Sigmoid colon (tissue), 7 donors: ENCODE measurements at places on chromosomes 12 and 14. TPM values are rescaled to one million over a fixed set of nuclear protein-coding genes. Genes with fewer than 3 reads are reported as not detected.

- H3K4me3 ChIP-seq: no peak overlapping the region
- no peak overlapping the region for H3K27ac ChIP-seq
- no peaks in the 10 kb centered on the region for H3K4me1 ChIP-seq
- H3K36me3 ChIP-seq: no peaks in the 10 kb centered on the region
- no peak for DNase-seq
These were observed 3.5 kb downstream of the TMEM119 start for GRCh38 chr12:108594323-108594903.

DNA sequence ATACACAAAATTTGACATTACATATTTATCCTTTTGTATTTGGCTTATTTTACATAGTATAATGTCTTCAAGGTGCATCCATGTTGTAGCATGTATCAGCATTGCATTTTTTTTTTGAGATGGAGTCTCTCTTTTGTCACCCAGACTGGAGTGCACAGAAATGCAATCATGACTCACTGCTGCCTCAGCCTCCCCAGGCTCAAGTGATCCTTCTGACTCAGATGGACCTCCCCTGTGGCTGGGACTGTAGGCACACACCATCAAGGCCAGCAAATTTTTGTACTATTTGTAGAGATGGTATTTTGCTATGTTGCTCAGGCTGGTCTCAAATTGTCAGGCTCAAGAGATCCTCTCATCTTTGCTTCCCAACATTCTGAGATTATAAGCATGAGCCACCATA is 214.4 kb upstream of the ALG10B start:
- no peak for DNase-seq
- no peaks in the 10 kb centered on the region for H3K27me3 ChIP-seq
- H3K4me3 ChIP-seq: no peak overlapping the region
- no peaks in the 10 kb centered on the region for H3K4me1 ChIP-seq
- no peak overlapping the region for H3K27ac ChIP-seq
- no peaks in the 10 kb centered on the region for H3K36me3 ChIP-seq

DNA sequence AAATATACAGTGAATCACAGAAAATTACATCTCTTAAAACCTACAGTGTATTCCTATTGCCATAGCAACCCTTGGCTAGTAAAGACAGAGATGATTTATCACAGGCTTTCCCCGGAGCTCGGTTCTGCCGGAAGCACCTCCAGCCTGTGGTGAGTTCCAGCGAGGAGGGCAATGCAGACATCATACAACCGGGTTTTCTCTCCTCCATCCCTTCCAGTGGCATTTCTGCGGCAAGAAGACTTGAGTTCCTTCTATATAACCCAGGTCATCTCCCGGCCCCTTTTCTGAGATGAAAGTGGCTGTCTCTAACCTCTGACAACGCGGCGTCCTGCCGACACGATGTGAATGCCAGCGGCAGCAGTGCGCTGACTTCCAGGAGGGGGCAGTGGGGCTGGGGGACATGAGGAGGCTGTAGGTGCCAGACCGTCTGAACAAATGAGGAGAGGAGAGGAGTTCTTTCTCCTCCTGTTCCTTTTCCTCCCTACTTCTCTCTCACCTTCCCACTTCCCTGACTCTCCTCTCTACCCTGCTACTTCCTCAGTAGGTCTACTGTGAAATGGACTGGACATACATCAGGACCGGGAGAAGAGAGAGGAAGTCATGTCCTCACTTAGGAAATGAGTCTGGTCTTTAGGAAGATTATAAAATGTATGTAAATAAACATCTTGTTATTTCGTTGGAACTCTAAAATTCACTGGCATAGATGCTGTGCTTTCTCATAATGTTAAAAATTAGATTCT is 68.6 kb upstream of the MAX start:
- no peak overlapping the region for H3K4me3 ChIP-seq
- H3K27ac ChIP-seq: no peak overlapping the region
- H3K27me3 ChIP-seq: no peaks in the 10 kb centered on the region
- DNase-seq: no peak
- no peaks in the 10 kb centered on the region for H3K4me1 ChIP-seq
- no peaks in the 10 kb centered on the region for H3K36me3 ChIP-seq

OTX2 gene
- not detected for polyA plus RNA-seq

- H3K27ac ChIP-seq: no peak overlapping the region
- no peak overlapping the region for H3K4me3 ChIP-seq
- no peaks in the 10 kb centered on the region for H3K27me3 ChIP-seq
- peaks cover 10% of the 10 kb centered on the region for H3K4me1 ChIP-seq
- H3K36me3 ChIP-seq: no peaks in the 10 kb centered on the region
These were observed 35.8 kb downstream of the CDKL1 start for GRCh38 chr14:50360851-50361250.

DNA sequence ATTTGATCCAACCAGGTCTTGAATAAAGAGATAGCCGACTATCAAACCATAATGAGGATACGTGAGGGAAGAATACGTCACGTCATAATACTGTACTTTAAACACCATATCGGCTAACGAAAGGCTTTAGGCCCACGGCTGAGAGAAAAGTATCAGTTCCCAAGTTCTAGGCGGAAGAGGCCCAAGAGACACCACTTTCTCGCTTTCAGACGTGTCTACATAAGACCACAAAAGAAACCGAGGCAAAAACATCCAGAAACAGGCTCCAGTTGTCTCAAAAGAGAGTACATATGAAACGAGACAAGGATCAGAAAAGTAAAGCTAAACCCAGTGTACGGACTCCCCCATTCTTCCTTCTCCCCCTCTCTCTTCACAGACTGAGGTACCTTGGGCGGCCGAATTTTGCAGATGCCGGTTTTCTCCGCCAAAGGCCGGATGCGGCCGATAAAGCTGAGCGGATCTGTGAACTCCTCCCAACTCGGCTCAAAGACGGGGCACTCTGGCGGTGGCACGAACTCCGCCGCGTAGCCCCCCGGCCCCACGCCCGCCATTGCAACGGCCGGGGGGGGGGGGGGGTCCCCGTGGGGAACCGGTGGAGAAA is 479 bp downstream of the KDM5A start:
- peaks cover 2% of the 10 kb centered on the region for H3K36me3 ChIP-seq
- peak overlapping the region; percentile 89 for H3K4me3 ChIP-seq
- peak overlapping the region; percentile 91 for H3K27ac ChIP-seq
- DNase-seq: no peak
- peaks cover 35% of the 10 kb centered on the region for H3K4me1 ChIP-seq

DNA sequence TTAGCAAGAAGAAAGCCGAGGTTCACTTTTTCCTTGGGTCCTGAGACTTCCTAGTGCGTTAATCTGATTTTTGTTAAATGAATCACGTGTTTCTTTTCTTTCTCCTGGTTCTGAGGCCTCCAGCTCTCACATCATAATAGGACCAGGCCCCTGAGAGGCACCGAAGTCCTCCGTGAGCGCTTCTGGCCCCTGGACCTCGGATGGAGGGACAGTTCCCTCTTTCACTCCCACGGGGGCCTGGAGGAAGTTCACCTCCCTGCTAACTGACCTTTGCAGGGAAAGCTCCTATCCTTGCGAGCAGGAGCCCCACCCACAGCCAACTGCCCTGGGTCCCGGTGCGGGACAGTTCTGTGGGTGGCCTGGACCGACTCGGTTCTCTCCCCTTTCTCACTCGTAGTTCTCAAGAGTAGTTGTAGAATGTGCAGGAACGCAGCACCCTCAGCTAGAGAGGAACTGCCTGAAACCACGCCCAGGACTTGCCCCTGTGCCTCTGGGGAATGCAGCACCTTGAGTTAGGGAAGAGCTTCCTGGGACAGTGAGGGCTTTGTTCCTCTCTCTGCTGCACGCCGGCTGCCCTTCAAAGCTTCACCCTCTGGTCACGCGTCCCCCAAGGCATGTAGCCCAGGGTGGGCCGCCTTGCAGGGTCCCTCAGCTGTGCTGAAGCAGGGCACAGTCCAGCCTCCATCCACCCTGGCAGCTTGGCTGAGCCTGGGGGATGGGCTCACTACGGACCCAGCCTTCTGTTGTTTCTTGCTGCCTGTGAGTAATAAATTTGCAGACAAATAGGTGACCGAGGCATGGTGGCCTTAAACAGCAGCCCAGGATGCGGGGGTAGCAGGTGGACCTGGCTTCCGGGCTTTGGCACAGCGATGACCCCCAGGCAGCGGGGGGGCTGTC is 264.6 kb downstream of the ADGRD1 start:
- no peak for DNase-seq
- H3K36me3 ChIP-seq: no peaks in the 10 kb centered on the region
- H3K27ac ChIP-seq: no peak overlapping the region
- H3K27me3 ChIP-seq: no peaks in the 10 kb centered on the region

DNA sequence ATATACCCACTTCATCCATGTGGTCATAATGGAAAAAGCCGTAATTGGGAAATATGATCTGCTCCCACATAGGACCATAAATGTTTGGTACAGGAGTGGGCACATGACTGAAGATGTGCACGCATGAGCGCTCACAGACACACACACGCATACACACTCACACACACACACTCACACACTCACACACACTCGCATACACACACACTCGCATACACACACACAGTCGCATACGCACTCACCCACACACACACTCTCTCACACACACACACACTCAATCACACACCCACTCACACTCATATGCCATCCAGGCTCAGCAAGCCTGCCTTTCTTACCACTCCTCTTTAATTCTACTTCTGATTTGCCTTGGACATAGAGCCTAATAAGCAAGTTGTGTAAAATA is 45.6 kb upstream of the EGLN3 start:
- no peaks in the 10 kb centered on the region for H3K36me3 ChIP-seq
- H3K27me3 ChIP-seq: no peaks in the 10 kb centered on the region
- no peak overlapping the region for H3K4me3 ChIP-seq
- H3K4me1 ChIP-seq: no peaks in the 10 kb centered on the region

PRB2 gene
- not detected for polyA plus RNA-seq

PELI2 gene
- polyA plus RNA-seq: 4.5 TPM

DNA sequence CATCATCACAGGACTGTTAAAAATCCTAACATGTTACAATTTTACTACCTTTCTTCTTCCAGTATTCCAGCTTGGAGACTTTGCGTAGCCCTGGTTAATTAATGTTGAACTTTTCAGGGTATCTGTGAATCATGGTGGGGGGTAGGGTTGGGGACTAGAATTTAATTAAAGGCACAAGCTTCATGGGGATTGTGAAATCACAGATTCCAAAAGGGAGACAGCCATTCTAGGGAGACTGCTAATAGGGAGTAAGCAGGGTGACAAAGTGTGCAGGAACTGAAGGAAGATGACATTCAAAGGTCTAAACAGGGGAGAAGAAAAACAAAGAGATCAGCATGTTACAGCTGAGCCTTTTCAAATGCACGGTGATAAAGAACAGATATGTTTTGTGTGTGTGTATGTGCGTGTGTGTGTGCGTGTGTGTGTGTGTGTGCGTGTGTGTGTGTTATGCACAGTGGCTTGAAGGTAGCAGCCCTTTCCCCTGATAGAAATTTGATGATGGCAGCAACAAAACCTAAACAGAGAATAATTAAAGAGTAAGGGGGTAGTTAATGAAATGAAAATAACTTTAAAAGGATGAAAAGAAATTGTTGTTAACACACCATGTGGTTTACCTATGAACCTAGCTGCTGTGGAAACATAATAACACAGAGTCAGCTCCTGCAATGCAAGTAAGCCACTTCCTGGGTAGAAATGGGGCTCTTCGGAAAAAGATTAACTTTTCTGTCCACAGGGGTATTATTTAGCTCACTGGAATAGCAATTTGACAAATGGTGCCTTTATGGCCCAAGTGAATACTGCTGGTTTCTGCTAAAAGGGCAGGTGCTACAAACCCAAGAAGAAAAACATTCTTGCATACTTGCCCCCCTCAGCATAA is 581.7 kb downstream of the DIO2 start:
- no peak for DNase-seq
- no peaks in the 10 kb centered on the region for H3K36me3 ChIP-seq
